Activated CD8-positive, alpha-beta memory T cell treated with anti-CD3 and anti-CD28 coated beads, Interleukin-2, amount 10 ng/mL, durations not matched to agents 7 days and 5 days (primary cell): ENCODE measurements at places on chromosomes 6 and 20. TPM values are rescaled to one million over a fixed set of nuclear protein-coding genes. Genes with fewer than 3 reads are reported as not detected.
A peak's percentile ranks its signal among the peaks of the same experiment; 100 is the strongest.

Gene SLC12A5
- 1.7 TPM for total RNA-seq

GRCh38 chr20:46683939-46684750, 5.1 kb downstream of the TP53RK start:
- H3K27me3 ChIP-seq = no peaks in the 10 kb centered on the region
- no peak for DNase-seq
- peak overlapping the region; percentile 39 for H3K27ac ChIP-seq
- H3K36me3 ChIP-seq = peaks cover 23% of the 10 kb centered on the region
- peaks cover 53% of the 10 kb centered on the region for H3K4me1 ChIP-seq

GRCh38 chr6:144476286-144476685, 191.2 kb downstream of the UTRN start:
- DNase-seq = no peak
- H3K4me3 ChIP-seq = no peak overlapping the region
- H3K4me1 ChIP-seq = peaks cover 5% of the 10 kb centered on the region
- no peak overlapping the region for H3K27ac ChIP-seq
- no peaks in the 10 kb centered on the region for H3K27me3 ChIP-seq

- H3K4me1 ChIP-seq = no peaks in the 10 kb centered on the region
- no peak for DNase-seq
- H3K27me3 ChIP-seq = peaks cover 6% of the 10 kb centered on the region
These were observed 9.6 kb downstream of the GATA5 start for GRCh38 chr20:62466072-62466760.

- H3K4me3 ChIP-seq = no peak overlapping the region
- peaks cover 12% of the 10 kb centered on the region for H3K4me1 ChIP-seq
- peaks cover 9% of the 10 kb centered on the region for H3K36me3 ChIP-seq
- peaks cover 3% of the 10 kb centered on the region for H3K27me3 ChIP-seq
These were observed 128.5 kb upstream of the ENPP5 start for GRCh38 chr6:46299253-46299652.

DNA sequence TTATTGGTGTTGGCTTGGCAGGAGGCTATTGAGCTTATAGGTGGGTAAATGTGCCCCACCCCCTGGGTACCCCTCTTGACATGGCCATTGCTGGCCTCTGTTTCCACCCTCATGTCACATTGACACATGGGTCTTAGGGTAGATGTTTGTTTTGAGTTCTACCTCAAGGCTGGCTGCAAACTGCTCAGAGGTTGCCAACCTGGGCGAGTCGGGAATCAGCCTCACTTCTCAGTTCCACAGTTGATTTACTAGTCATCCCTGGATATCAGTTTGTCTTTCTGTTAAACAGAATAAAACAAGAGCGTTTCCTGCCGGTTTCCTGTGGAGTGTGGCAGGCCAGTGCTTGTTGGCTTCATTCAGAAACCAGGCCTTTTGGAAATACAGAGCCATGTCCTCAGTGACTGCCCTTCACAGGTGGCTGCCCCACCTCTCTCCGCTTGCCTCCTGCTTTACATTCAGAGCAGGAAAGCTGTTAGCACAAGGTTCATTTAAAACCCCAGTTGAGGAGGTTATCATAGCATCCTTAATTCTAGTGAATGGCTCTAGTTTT, 105.6 kb downstream of the TCP11 start:
- no peaks in the 10 kb centered on the region for H3K36me3 ChIP-seq
- H3K4me1 ChIP-seq = peaks cover 2% of the 10 kb centered on the region
- no peak overlapping the region for H3K4me3 ChIP-seq
- DNase-seq = no peak
- H3K27me3 ChIP-seq = no peaks in the 10 kb centered on the region
- H3K27ac ChIP-seq = no peak overlapping the region

Gene BPI
- total RNA-seq = not detected

Gene USP49
- total RNA-seq = 9.1 TPM

Gene MLN
- total RNA-seq = not detected

Gene DAAM2
- total RNA-seq = not detected

DNA sequence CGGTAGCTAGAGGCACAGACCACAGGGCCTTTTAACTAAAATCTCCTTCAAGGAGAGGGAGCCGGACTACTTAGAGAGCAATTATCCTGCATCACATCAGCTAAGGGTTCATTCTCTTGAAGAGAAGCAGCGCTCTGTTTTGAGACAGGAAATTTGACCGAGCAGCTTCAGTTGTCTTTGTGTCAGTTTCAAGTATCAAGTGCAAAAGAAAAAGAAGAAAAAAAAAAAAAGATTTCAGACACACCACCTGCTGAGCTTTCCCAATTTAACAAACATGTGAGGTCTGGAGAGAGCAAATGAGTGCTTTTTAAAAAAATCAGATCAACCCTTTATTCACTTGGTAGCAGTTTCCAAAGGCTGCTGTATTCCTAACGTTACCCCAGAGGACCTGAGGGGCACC, 273.5 kb upstream of the POU3F2 start:
- DNase-seq = no peak
- H3K27ac ChIP-seq = no peak overlapping the region
- H3K4me1 ChIP-seq = no peaks in the 10 kb centered on the region
- no peaks in the 10 kb centered on the region for H3K27me3 ChIP-seq

- H3K36me3 ChIP-seq = no peaks in the 10 kb centered on the region
- no peak overlapping the region for H3K4me3 ChIP-seq
- peaks cover 23% of the 10 kb centered on the region for H3K27me3 ChIP-seq
- no peak for DNase-seq
- peaks cover 2% of the 10 kb centered on the region for H3K4me1 ChIP-seq
- no peak overlapping the region for H3K27ac ChIP-seq
These were observed 33.5 kb downstream of the CFAP61 start for GRCh38 chr20:20085812-20086211.

DNA sequence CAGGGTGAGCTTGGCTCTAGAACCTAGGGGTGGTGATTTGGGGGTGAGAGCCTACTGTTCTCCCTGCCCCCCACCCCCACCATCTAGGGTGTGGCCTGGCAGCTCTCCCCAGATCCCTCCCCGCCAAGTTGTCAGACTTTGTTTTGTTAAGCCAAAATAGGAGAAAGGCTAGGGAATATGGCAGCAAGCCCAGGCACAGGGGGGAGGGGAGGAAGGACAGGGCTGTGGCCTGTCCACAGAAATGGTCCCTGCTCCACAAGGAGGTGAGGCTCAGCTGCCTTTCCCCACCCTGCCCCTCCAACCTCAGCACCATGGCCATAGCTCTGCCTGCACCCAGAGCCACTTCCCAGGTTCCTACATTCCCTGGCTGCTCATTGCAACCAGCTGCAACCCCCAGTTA, 17.2 kb downstream of the SCUBE3 start:
- H3K36me3 ChIP-seq = no peaks in the 10 kb centered on the region
- no peaks in the 10 kb centered on the region for H3K27me3 ChIP-seq
- no peak overlapping the region for H3K27ac ChIP-seq
- H3K4me3 ChIP-seq = no peak overlapping the region

- DNase-seq = no peak
- no peaks in the 10 kb centered on the region for H3K27me3 ChIP-seq
- no peaks in the 10 kb centered on the region for H3K36me3 ChIP-seq
- H3K27ac ChIP-seq = no peak overlapping the region
- no peak overlapping the region for H3K4me3 ChIP-seq
- H3K4me1 ChIP-seq = no peaks in the 10 kb centered on the region
These were observed 32.8 kb upstream of the SSTR4 start for GRCh38 chr20:23002276-23002675.

DNA sequence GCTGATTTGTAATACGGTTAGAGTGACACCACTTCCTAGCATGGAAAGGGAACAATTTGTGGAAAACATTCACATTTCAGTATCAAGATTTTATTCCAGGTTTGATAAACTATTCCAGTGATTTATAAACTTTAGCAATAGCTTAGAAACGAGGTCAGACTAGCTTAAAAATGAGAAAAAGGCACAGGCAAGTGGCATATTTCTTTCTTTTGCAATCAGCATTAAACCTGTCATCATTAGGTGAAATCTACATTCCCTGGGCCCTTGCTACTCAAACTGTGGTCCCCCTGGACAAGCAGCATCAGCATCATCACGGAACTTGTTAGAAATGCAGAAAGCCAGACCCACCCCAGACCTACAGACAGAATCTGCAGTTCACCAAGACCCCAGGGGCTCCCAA, 29.9 kb downstream of the TBC1D7 start:
- no peak for DNase-seq
- no peak overlapping the region for H3K4me3 ChIP-seq
- H3K36me3 ChIP-seq = peaks cover 36% of the 10 kb centered on the region
- peaks cover 13% of the 10 kb centered on the region for H3K4me1 ChIP-seq

Gene SLC24A3
- not detected for total RNA-seq

GRCh38 chr6:90953405-90954161, 366.7 kb upstream of the MAP3K7 start:
- no peaks in the 10 kb centered on the region for H3K36me3 ChIP-seq
- H3K4me3 ChIP-seq = no peak overlapping the region
- H3K27me3 ChIP-seq = peaks cover 8% of the 10 kb centered on the region

Gene VEGFA
- total RNA-seq = 29.0 TPM

Gene FGD2
- 15.6 TPM for total RNA-seq

Gene ZBTB46
- 0.15 TPM for total RNA-seq

GRCh38 chr6:153131037-153131981, at the start of gene RGS17:
RGS17 (minus strand) TSS chr6:153131282; CDS start chr6:153044018, 87,264 bp downstream.
- H3K4me3 ChIP-seq = peak within 1 kb of the TSS; percentile 57
- H3K4me1 ChIP-seq = peaks cover 12% of the 10 kb centered on the region
- DNase-seq = no peak

DNA sequence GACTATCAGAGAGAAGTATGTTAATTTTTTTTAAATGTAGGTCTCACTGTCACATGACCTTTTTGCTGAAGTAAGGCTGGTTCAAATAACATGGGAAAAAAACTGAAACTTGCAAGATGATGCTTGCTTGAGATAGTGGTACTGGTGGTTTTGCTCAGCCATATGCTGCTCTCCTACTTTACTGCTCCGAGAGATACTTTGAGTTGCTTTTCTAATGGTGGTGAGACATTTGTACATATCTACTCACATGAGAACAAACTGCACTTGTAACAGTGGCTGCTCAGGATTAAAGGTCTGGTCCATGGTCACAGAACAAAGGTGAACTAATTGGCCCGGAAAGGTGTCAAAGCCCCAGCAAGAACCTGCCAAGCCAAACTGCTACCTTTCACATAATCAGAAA, 106.2 kb upstream of the BEND3 start:
- no peaks in the 10 kb centered on the region for H3K36me3 ChIP-seq
- peaks cover 2% of the 10 kb centered on the region for H3K4me1 ChIP-seq
- no peak overlapping the region for H3K27ac ChIP-seq
- no peak for DNase-seq
- H3K4me3 ChIP-seq = no peak overlapping the region

Gene TLDC2
- not detected for total RNA-seq

- peak overlapping the region; percentile 97 for H3K27ac ChIP-seq
- peaks cover 60% of the 10 kb centered on the region for H3K36me3 ChIP-seq
- H3K4me3 ChIP-seq = peak overlapping the region; percentile 90
- DNase-seq = peak; percentile 71
- peaks cover 50% of the 10 kb centered on the region for H3K4me1 ChIP-seq
- H3K27me3 ChIP-seq = no peaks in the 10 kb centered on the region
These were observed 1.9 kb downstream of the BCL2L1 start for GRCh38 chr20:31720486-31721407.

GRCh38 chr6:75986935-75987334, 85.5 kb downstream of the IMPG1 start:
- H3K4me1 ChIP-seq = no peaks in the 10 kb centered on the region
- H3K27ac ChIP-seq = no peak overlapping the region
- H3K36me3 ChIP-seq = no peaks in the 10 kb centered on the region
- no peak for DNase-seq
- no peak overlapping the region for H3K4me3 ChIP-seq

- no peak overlapping the region for H3K4me3 ChIP-seq
- DNase-seq = no peak
- no peak overlapping the region for H3K27ac ChIP-seq
- H3K4me1 ChIP-seq = peaks cover 13% of the 10 kb centered on the region
- H3K27me3 ChIP-seq = no peaks in the 10 kb centered on the region
- peaks cover 2% of the 10 kb centered on the region for H3K36me3 ChIP-seq
These were observed 120.0 kb upstream of the AKIRIN2 start for GRCh38 chr6:87822011-87822410.

Gene OOEP
- total RNA-seq = 1.1 TPM

DNA sequence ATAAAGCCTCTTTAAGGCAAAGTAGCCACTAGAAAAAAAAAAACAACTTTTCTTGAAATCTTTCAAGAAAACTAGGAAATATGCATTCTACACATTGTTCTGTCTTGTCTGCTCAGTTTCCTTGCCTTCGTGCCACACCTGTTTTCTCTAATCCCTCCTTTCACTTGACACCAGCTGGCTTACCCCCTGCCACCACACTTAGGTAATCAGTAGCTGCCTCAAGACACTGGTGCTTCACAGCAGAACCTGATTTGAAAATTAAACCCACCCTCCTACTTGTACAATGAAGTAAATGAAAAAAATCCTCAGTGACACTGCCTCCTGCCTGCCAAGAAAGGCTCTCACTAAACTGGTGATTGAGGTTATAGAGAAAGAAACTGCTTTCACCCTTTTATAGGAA, 45.8 kb upstream of the SCML4 start:
- no peak for DNase-seq
- no peak overlapping the region for H3K4me3 ChIP-seq
- H3K4me1 ChIP-seq = peaks cover 4% of the 10 kb centered on the region
- H3K36me3 ChIP-seq = peaks cover 18% of the 10 kb centered on the region

Gene NXT1
- total RNA-seq = 34.0 TPM
